ENCODE measurements at places on chromosomes 5 and 9.
A peak's percentile ranks its signal among the peaks of the same experiment; 100 is the strongest.

GRCh38 chr5:135136546-135136945, 102.5 kb upstream of the PITX1 start:
- peaks cover 10% of the 10 kb centered on the region for H3K27me3 ChIP-seq
- no peak overlapping the region for H3K4me3 ChIP-seq
- H3K27ac ChIP-seq, result no peak overlapping the region
- no peak for DNase-seq
- H3K36me3 ChIP-seq, result no peaks in the 10 kb centered on the region

GRCh38 chr9:70052768-70053167, 9.1 kb downstream of the MAMDC2 start:
- no peak overlapping the region for H3K27ac ChIP-seq
- DNase-seq, result no peak
- peaks cover 4% of the 10 kb centered on the region for H3K27me3 ChIP-seq
- no peak overlapping the region for H3K4me3 ChIP-seq

- no peak for DNase-seq
- H3K4me3 ChIP-seq, result no peak overlapping the region
- H3K27me3 ChIP-seq, result no peaks in the 10 kb centered on the region
- H3K4me1 ChIP-seq, result peaks cover 3% of the 10 kb centered on the region
- no peak overlapping the region for H3K27ac ChIP-seq
- peaks cover 39% of the 10 kb centered on the region for H3K36me3 ChIP-seq
Measured at GRCh38 chr5:140671472-140672125, 1.8 kb downstream of the DND1 start.

DNA sequence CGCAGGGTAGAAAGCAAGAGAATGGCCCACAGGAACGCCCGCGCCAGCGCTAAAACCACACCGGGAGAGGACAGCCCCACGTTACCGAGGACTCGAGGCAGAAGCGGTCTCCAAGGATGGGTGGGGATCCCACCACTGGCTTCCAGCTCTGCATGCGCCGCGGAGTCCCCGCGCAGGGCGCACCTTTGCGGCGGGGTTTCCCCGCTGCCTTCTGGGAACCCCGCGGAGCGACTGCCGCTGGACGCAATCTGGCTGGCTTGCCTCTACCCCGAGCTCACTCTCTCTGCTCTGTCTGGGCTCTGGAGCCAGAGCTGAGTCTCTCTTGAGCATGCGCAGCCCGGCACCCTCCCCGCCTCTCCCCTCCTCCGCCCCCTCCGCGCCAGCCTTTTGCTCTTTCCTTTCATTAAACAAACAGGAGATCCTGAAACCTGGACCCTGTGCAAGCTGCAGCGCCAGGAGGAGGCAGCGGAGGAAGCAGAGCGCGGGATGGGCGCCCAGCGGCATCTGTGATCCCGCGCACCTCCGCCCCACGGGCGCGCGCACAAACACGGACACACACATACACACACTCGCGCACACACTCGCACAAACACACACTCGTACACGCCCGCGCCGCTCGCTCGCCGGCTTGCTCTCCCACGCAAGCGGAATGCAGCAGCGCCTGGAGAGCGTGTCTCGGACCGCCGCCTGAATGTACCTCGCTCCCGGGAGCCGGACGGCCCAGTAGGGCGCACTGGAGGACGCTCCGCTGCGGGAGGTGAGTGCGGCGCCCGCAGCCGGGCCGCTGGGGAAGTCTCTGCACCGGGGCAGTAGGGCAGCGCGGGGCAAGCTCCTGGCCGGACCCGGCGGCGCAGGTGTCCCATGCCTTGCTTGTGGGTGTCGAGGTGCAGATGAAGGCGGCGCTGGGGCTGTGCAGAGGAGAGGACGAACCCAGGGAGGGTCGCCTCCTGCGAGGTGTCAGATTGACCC, at the start of gene PLPPR1:
PLPPR1 (plus strand) TSS at position 382 of the 969 bp plus-strand sequence.
- DNase-seq, result peak; percentile 69
- H3K4me1 ChIP-seq, result peaks cover 17% of the 10 kb centered on the region
- peak within 1 kb of the TSS; percentile 45 for H3K27ac ChIP-seq
- peak within 1 kb of the TSS; percentile 91 for H3K4me3 ChIP-seq

GRCh38 chr9:36101916-36102741, 34.4 kb upstream of the GLIPR2 start:
- H3K27me3 ChIP-seq, result no peaks in the 10 kb centered on the region
- no peak overlapping the region for H3K4me3 ChIP-seq
- DNase-seq, result no peak
- peak overlapping the region; percentile 85 for H3K27ac ChIP-seq

DNA sequence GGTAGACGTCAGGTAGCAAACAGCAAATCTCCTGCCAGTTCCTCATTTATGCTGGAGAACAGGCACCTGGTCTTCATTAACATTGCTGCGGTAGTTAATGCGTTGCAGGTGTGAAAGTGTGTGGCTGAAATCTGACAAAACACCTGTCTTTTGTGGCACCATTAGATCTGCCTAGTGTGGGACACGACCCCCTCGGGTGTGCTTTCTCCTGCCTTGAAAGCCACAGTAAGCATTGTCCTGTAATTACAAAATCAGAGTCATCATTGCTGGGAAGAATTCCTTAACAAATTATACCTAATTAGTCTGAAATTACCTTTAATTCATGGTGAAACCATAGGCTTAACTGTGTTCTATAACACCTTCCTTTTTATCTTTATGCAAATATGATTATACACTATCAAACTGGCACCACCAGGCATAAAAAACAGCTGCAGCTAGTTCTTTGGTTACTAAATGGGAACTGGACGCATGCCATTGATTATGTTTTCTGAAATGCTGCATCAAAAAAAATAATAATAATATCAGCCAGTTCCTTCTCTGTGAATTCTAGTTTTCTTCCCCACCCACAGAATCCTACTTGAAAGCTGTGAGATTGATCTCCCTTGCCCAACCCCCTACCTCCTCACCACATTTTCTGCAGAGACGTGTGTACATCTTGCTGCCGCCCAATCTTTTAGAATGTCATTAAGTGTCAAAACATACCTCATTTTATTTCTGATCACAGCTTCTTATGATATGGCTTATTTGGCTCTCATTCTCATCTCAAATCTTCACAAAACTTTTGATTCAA, 374.0 kb downstream of the NFIB start:
- no peaks in the 10 kb centered on the region for H3K27me3 ChIP-seq
- no peaks in the 10 kb centered on the region for H3K36me3 ChIP-seq
- peak overlapping the region; percentile 58 for H3K27ac ChIP-seq
- no peak for DNase-seq

GRCh38 chr9:129558551-129559505, 62.1 kb downstream of the C9orf50 start:
- no peak for DNase-seq
- H3K4me3 ChIP-seq, result no peak overlapping the region
- H3K27me3 ChIP-seq, result no peaks in the 10 kb centered on the region
- H3K4me1 ChIP-seq, result peaks cover 65% of the 10 kb centered on the region
- H3K36me3 ChIP-seq, result no peaks in the 10 kb centered on the region
- peak overlapping the region; percentile 98 for H3K27ac ChIP-seq

- H3K27ac ChIP-seq, result no peak overlapping the region
- H3K4me1 ChIP-seq, result peaks cover 12% of the 10 kb centered on the region
- peaks cover 51% of the 10 kb centered on the region for H3K36me3 ChIP-seq
- DNase-seq, result no peak
- H3K4me3 ChIP-seq, result no peak overlapping the region
- H3K27me3 ChIP-seq, result no peaks in the 10 kb centered on the region
Measured at GRCh38 chr5:138569782-138570181, 5.4 kb downstream of the HSPA9 start.

GRCh38 chr5:179605026-179605833, 18.2 kb downstream of the HNRNPH1 start:
- H3K4me3 ChIP-seq, result no peak overlapping the region
- H3K27me3 ChIP-seq, result no peaks in the 10 kb centered on the region
- peak overlapping the region; percentile 17 for H3K27ac ChIP-seq

- no peak overlapping the region for H3K27ac ChIP-seq
- H3K4me3 ChIP-seq, result no peak overlapping the region
- H3K27me3 ChIP-seq, result no peaks in the 10 kb centered on the region
Measured at GRCh38 chr9:18666986-18667772, 193.2 kb downstream of the ADAMTSL1 start.

- no peaks in the 10 kb centered on the region for H3K36me3 ChIP-seq
- peaks cover 9% of the 10 kb centered on the region for H3K4me1 ChIP-seq
- no peak overlapping the region for H3K4me3 ChIP-seq
- no peak overlapping the region for H3K27ac ChIP-seq
- no peaks in the 10 kb centered on the region for H3K27me3 ChIP-seq
Measured at GRCh38 chr5:30099634-30100033, 1093.9 kb upstream of the CDH6 start.

DNA sequence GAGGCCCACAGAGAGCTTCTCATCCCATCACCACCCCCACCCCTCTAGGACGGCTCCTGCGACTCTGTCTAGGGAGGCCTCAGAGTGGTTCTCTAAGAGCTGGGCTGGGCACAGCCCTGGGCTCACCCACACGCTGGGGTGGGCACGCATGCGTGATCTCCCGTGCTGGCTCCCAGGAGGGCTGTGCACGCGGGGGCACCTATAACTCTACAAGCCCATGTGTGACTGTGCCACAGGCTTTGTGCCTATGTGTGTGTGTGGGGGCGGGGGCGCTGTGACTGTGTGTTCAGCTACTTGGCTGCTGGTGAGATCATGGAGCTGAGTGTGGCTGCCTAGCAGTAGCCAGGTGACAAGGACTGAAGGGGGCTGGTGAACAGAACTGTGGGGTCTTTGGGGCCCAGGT, 32.2 kb downstream of the NDUFA8 start:
- no peak overlapping the region for H3K27ac ChIP-seq
- H3K4me1 ChIP-seq, result peaks cover 28% of the 10 kb centered on the region
- H3K27me3 ChIP-seq, result peaks cover 56% of the 10 kb centered on the region
- no peak for DNase-seq
- peak overlapping the region; percentile 34 for H3K4me3 ChIP-seq
- no peaks in the 10 kb centered on the region for H3K36me3 ChIP-seq

DNA sequence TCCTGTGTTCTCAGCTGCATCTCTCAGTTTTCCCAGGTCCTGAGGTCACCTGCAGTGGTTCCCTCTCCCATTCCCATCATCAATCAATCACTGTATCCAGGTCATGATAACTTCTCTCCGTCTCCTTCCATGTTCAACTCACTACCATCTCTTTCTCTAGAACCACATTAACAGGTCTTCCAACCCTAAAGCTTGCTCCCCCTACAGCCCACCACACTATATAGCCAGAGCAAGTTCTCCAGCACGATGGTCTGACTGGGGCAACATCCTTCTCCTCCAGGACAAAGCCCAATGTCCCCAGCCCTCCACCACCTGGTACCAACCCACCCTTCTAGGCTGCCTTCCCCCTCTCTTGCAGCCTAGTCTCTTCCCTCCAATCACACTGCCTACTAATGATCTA, 241.6 kb downstream of the CDK5RAP2 start:
- H3K4me1 ChIP-seq, result no peaks in the 10 kb centered on the region
- no peak for DNase-seq
- no peak overlapping the region for H3K27ac ChIP-seq
- H3K36me3 ChIP-seq, result no peaks in the 10 kb centered on the region

DNA sequence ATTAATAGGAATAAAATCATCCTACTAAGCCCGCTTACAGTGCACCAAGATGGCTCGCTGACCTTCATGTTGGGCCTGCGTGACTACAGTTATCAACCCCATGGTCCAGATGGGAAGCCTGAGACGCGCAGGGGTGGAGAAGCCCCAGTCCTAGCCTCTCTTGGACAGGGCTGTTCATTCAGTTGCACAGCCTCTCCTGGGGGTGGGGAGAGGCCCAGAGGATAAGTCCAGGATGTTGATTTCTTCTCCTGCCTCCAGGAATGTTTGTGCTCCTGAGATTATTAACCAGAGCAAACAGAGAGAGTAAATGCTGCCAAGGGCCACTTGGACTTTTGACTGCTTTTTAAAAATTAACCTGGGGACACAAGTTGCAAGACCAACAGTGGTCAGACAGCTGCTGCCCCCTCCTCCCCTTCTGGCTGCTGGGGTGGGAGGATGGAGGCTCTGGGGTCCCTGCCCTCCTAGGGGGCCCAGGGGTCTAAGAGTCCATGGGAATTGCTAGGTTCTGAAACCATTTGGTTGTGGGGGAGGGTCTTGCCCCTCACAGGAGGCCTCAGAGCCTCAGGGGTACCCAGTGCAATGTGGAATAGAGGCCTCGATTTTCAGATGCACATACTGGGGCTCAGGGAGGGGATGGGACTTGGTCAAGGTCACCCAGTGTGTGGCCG, 2.8 kb upstream of the AMBP start:
- DNase-seq, result no peak
- peaks cover 16% of the 10 kb centered on the region for H3K27me3 ChIP-seq
- no peaks in the 10 kb centered on the region for H3K36me3 ChIP-seq
- no peaks in the 10 kb centered on the region for H3K4me1 ChIP-seq

DNA sequence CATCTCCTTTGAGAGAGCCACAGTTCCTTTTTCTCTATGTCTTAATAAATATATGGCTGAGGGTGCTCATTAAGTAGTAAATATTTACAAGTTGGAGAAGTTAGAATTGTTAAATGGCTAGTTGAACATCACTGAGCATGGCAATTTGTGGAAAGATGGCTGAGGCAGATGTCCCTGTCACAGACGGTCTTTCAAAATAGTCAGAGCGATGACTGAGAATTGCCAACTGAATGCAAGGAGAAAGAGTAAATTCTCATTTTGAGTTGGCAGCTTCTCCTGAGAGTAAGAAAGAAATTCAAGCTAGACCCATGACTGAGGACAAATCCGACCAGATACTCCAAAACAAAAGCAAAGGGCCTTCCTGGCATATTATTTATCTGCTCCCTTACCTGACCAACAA, 617.9 kb downstream of the KCTD16 start:
- H3K4me3 ChIP-seq, result no peak overlapping the region
- peaks cover 4% of the 10 kb centered on the region for H3K36me3 ChIP-seq
- no peak overlapping the region for H3K27ac ChIP-seq
- H3K4me1 ChIP-seq, result no peaks in the 10 kb centered on the region
- no peaks in the 10 kb centered on the region for H3K27me3 ChIP-seq
- DNase-seq, result no peak

DNA sequence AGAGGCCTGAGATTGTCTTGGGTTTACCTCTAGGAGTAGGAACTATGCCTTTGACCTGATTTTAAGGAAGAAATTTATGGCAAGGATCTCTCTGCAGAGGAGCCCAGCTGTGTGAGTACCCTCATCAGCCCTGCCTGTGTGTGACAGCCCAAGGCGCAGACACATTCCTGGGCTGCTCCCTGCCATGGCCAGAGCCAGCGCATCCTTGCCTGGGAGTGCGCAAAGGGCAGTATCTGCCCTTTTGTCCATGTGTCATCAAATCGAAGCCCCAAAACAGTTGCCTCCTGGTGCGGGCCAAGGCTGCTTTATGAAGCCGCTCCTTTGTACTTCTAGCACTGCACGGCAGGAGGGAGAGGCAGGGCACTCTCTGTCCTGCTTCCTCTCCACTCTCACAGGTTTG, 51.9 kb downstream of the PRRT1B start:
- no peaks in the 10 kb centered on the region for H3K4me1 ChIP-seq
- H3K4me3 ChIP-seq, result no peak overlapping the region
- H3K27ac ChIP-seq, result no peak overlapping the region
- peaks cover 11% of the 10 kb centered on the region for H3K36me3 ChIP-seq
- no peaks in the 10 kb centered on the region for H3K27me3 ChIP-seq

- DNase-seq, result no peak
- peaks cover 26% of the 10 kb centered on the region for H3K4me1 ChIP-seq
- H3K27ac ChIP-seq, result no peak overlapping the region
- H3K4me3 ChIP-seq, result no peak overlapping the region
- no peaks in the 10 kb centered on the region for H3K27me3 ChIP-seq
Measured at GRCh38 chr5:96124589-96124988, 162.9 kb upstream of the ELL2 start.

- no peaks in the 10 kb centered on the region for H3K36me3 ChIP-seq
- peaks cover 22% of the 10 kb centered on the region for H3K4me1 ChIP-seq
- DNase-seq, result no peak
- H3K27me3 ChIP-seq, result no peaks in the 10 kb centered on the region
- no peak overlapping the region for H3K27ac ChIP-seq
- no peak overlapping the region for H3K4me3 ChIP-seq
Measured at GRCh38 chr5:38105231-38105570, 153.2 kb upstream of the EGFLAM start.
